Fibroblast of lung (primary cell): ENCODE measurements at places on chromosomes 5 and 9.

DNA sequence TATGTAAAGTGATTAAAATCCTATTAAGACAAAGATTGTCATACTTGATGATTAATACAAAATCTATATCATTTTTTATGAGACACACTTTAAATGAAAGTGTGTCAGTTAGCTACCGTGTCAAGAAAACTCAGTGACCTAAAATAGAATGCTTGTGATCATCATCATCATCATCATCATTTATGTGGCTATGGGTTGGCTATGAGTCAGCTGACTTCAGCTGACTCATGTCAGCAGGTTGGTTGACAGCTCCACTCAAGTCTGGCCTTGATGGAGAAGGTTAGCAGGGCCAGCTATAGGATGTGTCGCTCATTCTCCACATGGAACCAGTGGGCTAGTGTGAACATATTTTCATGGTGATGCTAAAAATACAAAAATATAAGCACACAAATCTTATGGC is 43.8 kb upstream of the ZNF300 start:
- no peak for DNase-seq

DNA sequence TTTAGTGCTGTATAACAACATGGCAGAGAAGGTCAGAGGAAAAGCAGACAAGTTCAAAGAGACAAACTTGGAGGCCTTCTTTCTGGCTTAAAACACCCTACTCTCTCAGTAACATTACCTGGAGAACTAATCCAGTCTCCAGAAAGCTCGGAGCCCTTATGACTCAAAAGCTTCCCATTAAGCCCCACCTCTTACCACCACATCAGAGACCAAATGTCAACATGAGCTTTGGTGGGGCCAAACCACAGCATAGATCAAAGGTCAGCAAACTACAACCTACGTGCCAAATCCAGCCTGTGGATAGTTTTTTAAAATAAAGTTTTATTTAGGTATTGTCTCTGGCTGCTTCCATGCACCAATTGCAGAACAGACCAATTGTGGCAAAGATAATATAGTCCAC is 589.9 kb downstream of the DNAH5 start:
- DNase-seq: peak; percentile 80

DNA sequence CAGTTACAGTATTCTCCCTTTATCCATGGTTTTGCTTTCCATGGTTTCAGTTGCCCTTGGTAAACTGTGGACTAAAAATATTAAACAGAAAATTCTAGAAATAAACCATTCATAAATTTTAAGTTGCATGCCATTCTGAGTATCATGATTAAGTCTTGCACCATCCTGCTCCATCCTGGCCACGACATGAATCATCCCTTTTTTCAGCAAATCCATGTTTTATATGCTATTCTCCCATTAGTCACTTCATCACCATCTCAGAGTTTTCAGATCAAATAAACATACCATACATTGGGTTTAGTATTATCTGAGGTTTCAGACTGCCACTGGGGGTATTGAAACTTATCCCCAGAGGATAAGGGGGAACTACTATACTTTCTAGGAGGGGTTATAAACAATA is 234.4 kb upstream of the ATP10B start:
- peak; percentile 21 for DNase-seq

- no peak for DNase-seq
Observed at GRCh38 chr5:106113922-106114321, 1556.8 kb downstream of the EFNA5 start.

DNA sequence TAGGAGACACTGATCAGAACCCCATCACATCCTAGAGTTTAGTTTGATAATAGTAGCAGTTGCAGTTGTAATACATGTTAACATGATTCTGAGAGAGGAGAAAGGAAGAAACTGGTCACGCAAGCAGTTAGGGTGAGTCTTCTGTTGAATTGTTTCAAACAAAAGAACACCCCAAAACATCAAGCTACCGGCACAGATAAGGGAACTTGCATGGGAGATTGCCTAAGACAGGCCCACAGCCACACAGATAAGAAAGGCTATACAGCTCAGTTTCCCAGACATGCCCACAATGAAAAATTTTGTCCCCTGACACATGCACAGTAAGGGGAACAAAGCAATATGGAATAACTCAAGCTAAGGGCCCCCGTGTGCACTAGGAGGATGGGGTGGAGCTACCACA is 15.9 kb downstream of the HSPB3 start:
- DNase-seq: no peak

DNA sequence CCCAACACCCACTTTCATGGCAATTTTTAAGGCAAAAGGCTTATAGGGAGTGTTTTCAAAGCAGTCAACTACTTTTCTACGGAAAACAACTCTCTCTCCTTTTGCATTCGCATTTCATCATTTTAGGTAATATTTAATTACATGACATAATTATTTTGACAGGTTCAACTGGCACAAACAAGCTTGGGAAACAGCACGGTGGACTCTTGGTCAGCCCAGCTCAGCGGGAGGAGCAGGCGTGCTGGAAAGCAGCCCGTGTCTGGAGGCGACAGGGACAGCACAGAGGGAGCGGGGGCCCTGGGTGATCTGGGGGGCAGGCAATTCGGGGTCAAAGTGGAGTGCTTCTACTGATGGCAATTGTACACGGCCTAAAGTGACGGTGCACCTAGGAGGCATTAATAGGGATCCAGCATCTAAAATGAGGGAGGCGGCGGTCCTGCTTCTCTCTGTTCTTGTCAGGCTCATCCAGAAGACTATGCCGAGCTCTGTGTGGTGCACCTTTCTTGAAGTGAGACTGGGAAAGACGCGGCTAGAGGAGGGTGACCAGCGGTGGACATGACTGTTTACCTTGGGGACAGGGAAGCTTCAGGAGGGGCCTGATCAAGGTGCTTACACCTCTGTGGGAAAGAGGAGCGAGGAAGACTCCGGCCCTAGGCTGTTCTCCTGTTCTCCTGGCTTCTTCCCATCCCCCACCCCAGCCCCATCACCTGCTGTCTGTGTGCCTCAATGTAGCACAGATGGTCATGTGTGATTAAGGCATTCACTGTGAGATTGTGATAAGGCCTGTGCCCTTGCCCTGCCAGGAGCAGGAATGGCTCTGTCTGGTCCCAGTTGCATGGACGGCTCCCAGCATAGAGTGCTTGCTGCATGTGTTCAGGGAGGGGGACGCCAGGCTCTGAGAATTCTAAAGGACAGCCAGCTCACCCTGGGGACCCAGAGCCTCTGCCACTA is 3.4 kb downstream of the MYMK start:
- DNase-seq: no peak

DNA sequence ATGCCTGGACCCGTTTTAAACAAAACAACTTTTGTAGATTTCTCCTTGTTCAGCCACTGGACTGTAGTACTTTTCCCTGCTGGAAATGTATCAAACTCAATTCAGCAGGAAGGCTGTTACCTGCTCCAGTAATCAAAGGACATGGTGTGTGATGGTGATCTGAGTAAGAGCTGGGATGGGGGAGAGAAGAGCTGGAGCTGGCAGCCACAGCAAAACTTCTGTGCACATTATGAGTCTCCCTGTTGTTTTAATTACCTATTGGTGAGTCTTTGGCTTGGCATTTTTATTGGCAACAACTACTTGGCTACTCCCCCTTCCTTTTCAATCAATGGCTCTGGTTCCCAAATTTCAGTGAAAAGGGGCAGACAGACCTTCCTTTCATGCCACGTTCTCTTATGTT is 9.7 kb downstream of the NREP start:
- peak; percentile 78 for DNase-seq
